Type B pancreatic cell (in vitro differentiated cells): ENCODE measurements at places on chromosomes 1 and 21. TPM values are rescaled to one million over a fixed set of nuclear protein-coding genes. Genes with fewer than 3 reads are reported as not detected.
A peak's percentile ranks its signal among the peaks of the same experiment; 100 is the strongest.

Gene HSD3B2
- total RNA-seq: 1.2 and 6.1 TPM in 2 replicates

Gene ZSWIM5
- total RNA-seq: 1.9 and 2.7 TPM in 2 replicates

Gene SLC26A9
- 0.45 and 2.5 TPM in 2 replicates for total RNA-seq

Gene MIXL1
- 0.14 and 0.63 TPM in 2 replicates for total RNA-seq

Gene SHISA4
- 1.4 and 5.0 TPM in 2 replicates for total RNA-seq

Gene OR14K1
- not detected in 2 replicates for total RNA-seq

Gene IRF6
- 28.2 and 67.4 TPM in 2 replicates for total RNA-seq

Gene JAM2
- 0.07 and 10.0 TPM in 2 replicates for total RNA-seq

Gene HAO2
- 0.27 and 0.29 TPM in 2 replicates for total RNA-seq

DNA sequence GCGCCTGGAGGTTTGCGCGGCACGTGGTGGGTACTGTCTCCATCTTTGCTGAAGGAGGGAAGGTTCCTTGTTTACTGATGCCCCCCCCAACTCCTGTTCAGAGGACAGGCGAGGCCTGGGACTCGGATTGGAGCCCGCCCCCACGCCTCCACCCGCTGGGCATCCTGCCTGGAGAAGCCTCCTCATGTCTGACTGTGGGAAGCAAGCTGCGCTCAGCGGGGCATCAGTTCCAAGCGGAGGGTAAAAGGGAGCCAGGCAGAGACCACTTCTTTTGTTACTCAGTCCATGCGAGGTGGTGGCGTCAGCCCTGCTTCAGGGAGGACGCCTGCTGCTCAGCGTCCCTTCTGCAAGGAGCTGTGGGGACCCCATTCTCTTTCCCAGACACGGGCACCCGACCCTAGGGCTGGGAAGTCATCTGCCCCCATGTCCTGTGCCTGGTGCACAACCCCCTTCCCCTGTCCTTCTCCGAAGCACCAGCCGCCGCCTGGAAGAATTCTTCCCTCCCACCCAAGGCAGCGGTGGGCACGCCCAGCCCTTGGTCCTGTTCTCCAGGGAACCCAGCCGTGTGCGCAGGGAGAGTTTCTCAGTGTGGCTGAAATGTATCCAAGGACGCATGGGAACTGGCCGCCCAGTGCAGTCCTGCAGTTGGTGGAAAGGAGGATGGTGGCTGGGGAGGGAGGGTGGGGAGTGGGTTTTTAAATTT, 414.0 kb downstream of the CAMTA1 start:
- H3K27me3 ChIP-seq: peaks cover 39% of the 10 kb centered on the region
- no peak overlapping the region for H3K27ac ChIP-seq
- H3K4me3 ChIP-seq: no peak overlapping the region
- H3K36me3 ChIP-seq: no peaks in the 10 kb centered on the region
- no peaks in the 10 kb centered on the region for H3K4me1 ChIP-seq

GRCh38 chr1:38360807-38361206, 314.2 kb upstream of the POU3F1 start:
- DNase-seq: no peak
- no peaks in the 10 kb centered on the region for H3K36me3 ChIP-seq

DNA sequence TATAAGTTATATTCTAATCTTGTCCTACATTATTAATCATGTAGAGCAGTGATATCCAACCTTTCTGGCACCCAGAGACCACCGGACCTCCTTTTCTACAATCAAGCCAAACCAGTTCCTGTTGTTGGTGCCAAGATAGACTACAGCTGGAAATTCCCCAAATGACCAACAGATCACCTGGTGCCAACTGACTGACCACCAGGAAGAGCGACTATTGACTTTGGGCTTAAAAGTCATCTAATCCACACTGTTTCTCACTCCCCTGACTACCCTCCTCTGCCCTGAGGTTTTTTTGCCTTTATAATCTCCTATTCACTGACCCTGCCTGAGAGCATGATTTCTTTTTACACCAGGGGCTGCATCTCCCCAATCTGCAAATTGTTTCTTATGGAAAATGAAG, 425.2 kb downstream of the TTLL7 start:
- H3K27ac ChIP-seq: no peak overlapping the region
- H3K4me1 ChIP-seq: peaks cover 4% of the 10 kb centered on the region
- peaks cover 23% of the 10 kb centered on the region for H3K27me3 ChIP-seq
- DNase-seq: no peak
- no peak overlapping the region for H3K4me3 ChIP-seq

- no peak overlapping the region for H3K27ac ChIP-seq
- H3K4me1 ChIP-seq: no peaks in the 10 kb centered on the region
- H3K4me3 ChIP-seq: no peak overlapping the region
- no peaks in the 10 kb centered on the region for H3K36me3 ChIP-seq
- H3K27me3 ChIP-seq: no peaks in the 10 kb centered on the region
- no peak for DNase-seq
Observed at GRCh38 chr21:20646431-20647165, 351.6 kb upstream of the NCAM2 start.

DNA sequence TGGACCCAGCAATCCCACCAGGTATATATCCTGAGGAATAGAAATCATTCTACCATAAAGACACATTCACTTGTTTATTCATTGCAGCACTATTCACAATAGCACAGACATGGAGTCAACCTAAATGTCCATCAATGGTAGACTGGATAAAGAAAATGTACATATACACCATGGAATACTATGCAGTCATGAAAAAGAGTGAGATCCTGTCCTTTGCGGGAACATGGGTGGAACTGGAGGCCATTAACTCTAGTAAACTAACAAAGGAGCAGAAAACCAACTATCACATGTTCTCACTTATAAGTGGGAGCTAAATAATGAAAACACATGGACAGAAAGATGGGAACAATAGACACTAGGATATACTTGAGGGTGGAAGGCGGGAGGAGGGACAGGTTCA, 36.1 kb upstream of the PRKACB start:
- no peaks in the 10 kb centered on the region for H3K27me3 ChIP-seq
- peaks cover 10% of the 10 kb centered on the region for H3K4me1 ChIP-seq
- no peak overlapping the region for H3K4me3 ChIP-seq
- DNase-seq: no peak
- peaks cover 8% of the 10 kb centered on the region for H3K36me3 ChIP-seq
- H3K27ac ChIP-seq: no peak overlapping the region

GRCh38 chr1:60942291-60942690, 140.1 kb upstream of the NFIA start:
- peak overlapping the region; percentile 50 for H3K27ac ChIP-seq
- no peak for DNase-seq
- no peaks in the 10 kb centered on the region for H3K36me3 ChIP-seq

DNA sequence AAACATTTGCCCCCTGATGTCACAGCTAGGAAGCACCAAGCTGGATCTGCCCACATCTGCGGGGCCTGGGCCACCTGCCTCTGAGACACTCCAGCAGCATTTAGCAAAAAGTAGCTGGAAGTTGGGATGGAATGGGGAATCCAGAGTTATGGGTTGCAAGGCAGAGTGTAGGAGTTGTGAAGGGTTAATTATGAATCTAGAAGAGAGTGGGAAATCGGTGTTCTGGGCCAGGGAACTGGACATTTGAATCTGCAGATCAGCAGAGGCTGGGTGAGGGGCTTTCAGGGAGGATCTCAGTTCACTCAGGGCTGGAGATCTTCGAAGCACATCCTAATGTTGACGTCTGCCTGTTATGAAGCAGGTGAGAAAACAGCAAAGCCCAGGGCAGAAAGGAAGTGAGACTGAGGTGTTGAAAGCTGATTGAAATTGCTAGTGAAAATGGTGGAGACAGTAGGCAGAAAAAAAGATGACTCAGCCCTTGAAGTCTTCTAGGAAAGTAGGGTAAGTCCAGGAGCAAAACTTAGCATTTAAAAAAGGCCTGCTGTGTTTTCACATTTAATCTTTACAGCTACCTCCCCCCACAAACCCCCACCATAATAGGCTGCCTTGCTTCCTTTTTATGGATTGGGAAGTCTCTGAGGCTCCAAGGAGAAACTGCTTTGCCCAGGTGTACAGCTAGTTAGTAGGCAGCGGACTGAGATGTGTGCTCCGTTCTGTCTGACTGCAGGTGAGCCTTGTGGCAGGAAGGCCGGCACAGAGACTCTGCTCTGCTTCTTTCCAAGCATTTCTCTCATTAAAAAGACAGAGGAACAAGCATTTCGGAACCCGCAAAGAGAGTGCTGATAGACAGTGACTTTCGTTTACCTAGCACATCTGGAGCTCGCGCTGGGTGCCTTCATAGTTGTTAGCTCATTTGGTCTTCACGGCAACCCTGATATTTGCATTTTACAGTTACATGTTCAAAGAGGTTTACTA, 7.2 kb downstream of the VANGL1 start:
- no peak overlapping the region for H3K27ac ChIP-seq
- H3K4me3 ChIP-seq: peak overlapping the region; percentile 40
- no peaks in the 10 kb centered on the region for H3K27me3 ChIP-seq
- H3K4me1 ChIP-seq: peaks cover 29% of the 10 kb centered on the region

DNA sequence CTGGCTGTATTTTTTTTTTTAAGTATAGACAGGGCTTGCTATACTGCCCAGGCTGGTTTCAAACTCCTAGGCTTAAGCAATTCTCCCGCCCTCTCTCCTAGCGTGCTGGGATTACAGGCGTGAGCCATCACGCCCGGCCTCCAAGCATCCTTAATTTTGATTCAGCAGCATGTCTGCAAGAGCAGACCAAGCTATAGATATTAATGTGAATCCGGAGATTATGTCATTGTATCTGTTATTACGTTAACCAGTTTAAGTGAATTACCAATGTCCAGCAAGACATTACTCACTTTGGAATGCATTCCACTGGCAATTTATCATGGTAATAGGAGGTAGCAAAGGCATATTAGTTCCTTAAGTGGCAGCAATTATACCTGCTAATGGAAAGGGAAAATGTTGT, 179.7 kb downstream of the CHRM3 start:
- H3K27me3 ChIP-seq: no peaks in the 10 kb centered on the region
- no peak overlapping the region for H3K27ac ChIP-seq
- no peak for DNase-seq
- H3K4me3 ChIP-seq: no peak overlapping the region
- H3K36me3 ChIP-seq: no peaks in the 10 kb centered on the region

DNA sequence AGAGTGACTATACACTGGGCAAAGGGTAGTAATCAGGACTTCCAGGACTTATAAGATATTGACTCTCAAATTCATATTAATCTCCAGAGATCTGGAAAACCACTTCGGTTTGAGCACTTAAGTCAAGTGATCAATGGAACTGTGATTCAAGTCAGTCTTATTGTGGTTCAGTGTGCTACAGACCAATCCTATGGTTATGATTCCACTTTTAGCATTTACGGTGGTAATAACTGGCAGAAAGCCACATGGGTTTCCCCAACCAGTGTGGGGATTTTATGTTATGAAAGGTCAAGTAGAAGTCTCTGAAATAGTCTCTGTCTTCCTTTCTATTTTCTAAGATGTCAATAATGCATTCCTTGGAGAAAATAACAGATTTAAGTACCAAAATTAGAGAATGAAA, 151.3 kb upstream of the NEGR1 start:
- no peaks in the 10 kb centered on the region for H3K36me3 ChIP-seq
- H3K4me1 ChIP-seq: no peaks in the 10 kb centered on the region
- DNase-seq: no peak
- H3K4me3 ChIP-seq: no peak overlapping the region
- H3K27ac ChIP-seq: no peak overlapping the region

- H3K36me3 ChIP-seq: peaks cover 32% of the 10 kb centered on the region
- no peak overlapping the region for H3K4me3 ChIP-seq
- no peak overlapping the region for H3K27ac ChIP-seq
- peaks cover 5% of the 10 kb centered on the region for H3K4me1 ChIP-seq
- H3K27me3 ChIP-seq: no peaks in the 10 kb centered on the region
Observed at GRCh38 chr1:52532731-52533327, 20.1 kb downstream of the TUT4 start.

- no peak for DNase-seq
- no peaks in the 10 kb centered on the region for H3K27me3 ChIP-seq
- H3K4me3 ChIP-seq: no peak overlapping the region
- peaks cover 9% of the 10 kb centered on the region for H3K36me3 ChIP-seq
- H3K4me1 ChIP-seq: no peaks in the 10 kb centered on the region
Observed at GRCh38 chr1:29311352-29312030, 75.2 kb downstream of the PTPRU start.

- DNase-seq: no peak
- no peak overlapping the region for H3K4me3 ChIP-seq
- peaks cover 34% of the 10 kb centered on the region for H3K27me3 ChIP-seq
- H3K27ac ChIP-seq: no peak overlapping the region
Observed at GRCh38 chr1:103111926-103112325, 3.6 kb upstream of the COL11A1 start.

- no peaks in the 10 kb centered on the region for H3K4me1 ChIP-seq
- H3K27me3 ChIP-seq: peaks cover 6% of the 10 kb centered on the region
- H3K27ac ChIP-seq: no peak overlapping the region
Observed at GRCh38 chr1:61028136-61028535, 54.2 kb upstream of the NFIA start.

- DNase-seq: no peak
- no peak overlapping the region for H3K27ac ChIP-seq
- H3K27me3 ChIP-seq: no peaks in the 10 kb centered on the region
- peaks cover 48% of the 10 kb centered on the region for H3K4me1 ChIP-seq
- H3K4me3 ChIP-seq: no peak overlapping the region
- no peaks in the 10 kb centered on the region for H3K36me3 ChIP-seq
Observed at GRCh38 chr1:59356627-59357026, 59.7 kb downstream of the FGGY start.

GRCh38 chr1:61092642-61093041, 10.3 kb downstream of the NFIA start:
- peaks cover 66% of the 10 kb centered on the region for H3K27me3 ChIP-seq
- no peak overlapping the region for H3K27ac ChIP-seq

DNA sequence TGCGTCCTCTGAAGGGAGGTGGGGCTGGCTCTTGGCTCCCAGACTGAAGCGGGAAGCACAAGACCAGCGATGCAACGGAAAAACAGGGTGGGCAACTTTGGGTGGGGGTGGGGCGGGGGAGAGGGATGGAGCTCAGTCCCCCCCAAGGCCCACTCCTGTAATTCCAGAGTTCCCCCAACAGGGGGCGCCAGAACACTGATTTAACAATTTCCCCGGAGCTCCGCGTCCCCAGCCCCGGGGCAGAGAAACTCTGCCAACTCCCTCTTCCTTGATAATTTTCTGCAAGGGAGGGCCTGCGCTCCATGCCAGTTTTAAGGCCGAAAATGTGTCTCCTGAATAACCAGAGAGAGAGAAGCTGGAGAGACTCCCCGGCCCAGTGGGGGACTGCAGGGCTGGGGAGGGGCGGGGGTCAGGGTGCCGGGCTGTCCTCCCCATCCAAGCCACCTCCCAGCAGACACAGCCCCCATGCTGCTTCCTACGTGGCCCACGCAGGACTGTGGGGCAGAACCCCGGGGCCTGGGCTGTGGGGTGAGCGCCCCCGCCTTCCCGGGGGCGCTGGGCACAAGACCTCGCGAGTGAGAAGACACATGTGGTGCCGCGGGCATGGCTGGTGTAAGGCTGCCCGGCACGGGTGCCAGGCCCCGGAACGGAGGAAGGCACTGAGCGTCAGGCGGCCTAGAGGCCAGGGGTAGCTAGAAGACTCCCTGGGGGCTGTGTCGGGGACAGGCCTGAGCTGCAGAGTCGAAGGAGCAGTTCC, 51.4 kb downstream of the KIF21B start:
- H3K4me3 ChIP-seq: no peak overlapping the region
- H3K36me3 ChIP-seq: no peaks in the 10 kb centered on the region
- no peaks in the 10 kb centered on the region for H3K4me1 ChIP-seq
- H3K27me3 ChIP-seq: peaks cover 3% of the 10 kb centered on the region
- H3K27ac ChIP-seq: no peak overlapping the region
